NCI-H1105 treated with DMSO at 0.1 percent for 48 hours (cell line): ENCODE measurements at places on chromosomes 16 and 17.

DNA sequence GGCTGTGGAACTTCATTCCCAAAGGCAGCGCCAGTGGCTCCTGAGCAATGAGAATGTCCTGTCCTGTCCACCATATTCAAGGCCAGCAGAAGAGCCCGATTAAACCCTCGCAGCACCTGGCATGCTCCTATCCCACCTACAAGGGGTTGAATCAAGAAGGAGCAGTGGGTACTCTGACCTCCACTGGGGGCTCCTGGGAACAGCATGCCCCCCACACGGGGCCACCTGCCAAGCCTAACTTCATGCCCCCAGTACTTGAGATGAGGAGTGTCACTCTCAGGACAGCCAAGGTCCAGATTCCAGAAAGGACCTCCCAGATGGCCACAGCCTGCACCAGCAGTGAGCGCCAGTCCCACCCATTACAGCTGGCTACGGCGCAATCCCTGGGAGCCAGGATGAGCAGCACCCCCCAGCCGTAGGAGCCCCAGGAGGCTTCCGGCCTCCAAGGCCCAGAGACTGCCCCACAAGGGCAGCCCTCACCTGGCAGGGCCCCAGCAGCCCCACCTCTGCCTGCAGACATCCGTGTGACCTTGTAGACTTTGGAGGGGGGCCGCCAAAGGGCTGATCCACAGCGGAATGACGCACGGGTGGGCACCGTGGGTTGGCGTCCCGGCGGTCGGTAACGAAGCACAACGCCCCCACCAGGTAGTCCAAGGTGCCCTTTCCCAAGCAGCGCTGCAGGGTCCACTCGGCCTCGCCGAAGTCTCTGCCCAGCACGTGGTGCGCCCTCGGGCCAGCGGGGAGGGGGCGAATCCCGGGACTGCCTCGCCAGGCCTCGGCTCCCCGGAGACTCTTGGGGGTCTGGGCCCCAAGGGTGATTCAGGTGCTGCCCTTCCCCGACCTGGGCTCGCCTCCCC lies 1.0 kb upstream of the MPDU1 start:
- DNase-seq = peak; percentile 22

GRCh38 chr17:9671559-9671958 lies 26.2 kb downstream of the USP43 start:
- DNase-seq = no peak

DNA sequence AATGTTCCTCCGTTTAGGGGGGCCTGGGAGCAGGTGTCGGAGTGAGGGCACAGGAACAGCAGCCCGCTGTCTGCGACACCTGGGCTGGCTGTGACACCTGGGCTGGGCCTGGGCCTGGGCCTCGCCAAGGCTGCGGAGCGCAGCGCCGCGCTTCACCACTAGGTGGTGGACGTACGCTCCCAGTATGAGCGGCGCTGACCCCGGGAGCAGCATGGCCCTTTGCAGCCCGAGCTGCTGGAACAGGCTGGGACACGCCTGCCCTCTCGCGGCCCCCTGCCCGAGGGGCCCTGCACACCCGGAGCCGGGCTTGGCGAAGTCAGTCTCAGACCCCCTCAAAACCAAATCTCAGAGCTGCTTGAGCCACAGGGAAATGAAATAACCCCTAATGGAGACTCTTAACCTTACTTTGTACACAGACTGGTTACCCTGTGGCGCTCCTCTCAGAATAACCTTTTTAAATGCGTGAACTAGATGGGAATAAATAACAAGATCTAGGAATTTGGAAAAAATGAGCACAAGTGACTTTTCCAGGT lies 38.6 kb upstream of the FA2H start:
- DNase-seq = peak; percentile 70

DNA sequence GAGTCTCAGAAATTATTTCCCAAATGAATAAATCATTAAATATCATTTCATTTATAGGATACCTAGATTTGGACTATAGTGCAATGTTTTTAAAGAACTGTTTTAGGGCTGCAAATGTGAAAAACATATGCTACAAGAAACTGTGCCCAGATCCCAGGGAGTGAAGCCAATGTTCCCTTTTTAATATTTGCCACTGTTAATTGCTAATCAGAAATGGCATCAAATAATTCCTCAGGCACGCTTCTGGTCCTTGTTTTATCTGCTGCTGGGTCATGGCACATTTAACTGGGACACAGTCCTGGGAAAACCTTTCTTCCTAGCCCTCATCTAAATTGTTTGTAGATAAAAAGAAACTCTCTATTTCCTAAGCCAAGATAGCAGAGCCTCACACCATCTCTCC lies 79.3 kb upstream of the CNTNAP4 start:
- no peak for DNase-seq

GRCh38 chr17:79652999-79653643 lies 42.3 kb upstream of the RBFOX3 start:
- DNase-seq = no peak

- no peak for DNase-seq
These were observed 39.6 kb upstream of the DUSP14 start for GRCh38 chr17:37450112-37450511.

DNA sequence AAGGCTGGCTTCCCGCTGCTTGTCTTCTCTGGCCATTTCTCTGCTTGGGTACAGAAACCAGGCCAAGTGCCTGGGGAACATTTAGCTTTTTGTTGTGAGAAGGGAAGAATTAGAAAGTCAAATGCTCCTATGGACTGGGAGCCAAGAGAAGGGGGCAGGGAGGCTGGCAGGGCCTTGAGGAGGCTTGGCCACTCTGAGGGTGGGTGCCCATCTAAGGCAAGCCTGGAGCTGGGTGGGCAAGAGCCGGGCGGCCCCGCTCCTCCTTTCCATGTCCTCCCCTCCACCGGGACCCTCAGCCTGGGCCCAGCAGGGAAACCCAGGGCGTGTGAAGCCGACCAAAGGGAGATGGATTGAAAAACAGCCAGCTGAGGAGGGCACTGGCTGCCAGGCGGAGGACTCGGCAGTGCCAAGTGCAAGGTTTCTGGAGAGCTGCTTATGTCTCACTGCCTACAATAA lies 69.4 kb downstream of the NTN1 start:
- no peak for DNase-seq

DNA sequence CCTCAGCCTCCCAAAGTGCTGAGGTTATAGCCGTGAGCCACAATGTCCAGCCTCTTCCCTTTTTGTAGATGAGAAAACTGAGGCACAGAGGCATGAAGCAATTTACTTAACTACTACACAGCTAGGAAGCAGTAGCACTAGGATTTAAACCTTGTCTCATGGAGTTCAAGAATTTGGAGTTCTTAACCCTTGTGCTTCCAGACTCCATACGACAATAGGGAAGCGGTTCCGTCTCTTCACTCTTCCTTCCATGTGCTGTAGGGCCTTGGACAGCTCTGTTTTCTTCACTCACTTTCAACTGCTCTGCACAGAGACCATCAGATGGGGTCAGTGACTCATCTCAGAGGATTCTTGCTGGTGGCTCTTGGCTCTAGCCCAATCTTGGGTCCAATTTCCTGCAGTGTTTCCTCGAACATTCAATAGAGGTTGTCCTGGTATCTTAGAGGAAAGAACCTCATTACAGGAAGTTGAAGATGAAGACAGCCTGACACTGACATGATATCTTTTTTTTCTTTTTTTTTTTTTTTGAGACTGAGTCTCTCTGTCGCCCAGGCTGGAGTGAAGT lies 19.3 kb downstream of the ITGAL start:
- DNase-seq = no peak

DNA sequence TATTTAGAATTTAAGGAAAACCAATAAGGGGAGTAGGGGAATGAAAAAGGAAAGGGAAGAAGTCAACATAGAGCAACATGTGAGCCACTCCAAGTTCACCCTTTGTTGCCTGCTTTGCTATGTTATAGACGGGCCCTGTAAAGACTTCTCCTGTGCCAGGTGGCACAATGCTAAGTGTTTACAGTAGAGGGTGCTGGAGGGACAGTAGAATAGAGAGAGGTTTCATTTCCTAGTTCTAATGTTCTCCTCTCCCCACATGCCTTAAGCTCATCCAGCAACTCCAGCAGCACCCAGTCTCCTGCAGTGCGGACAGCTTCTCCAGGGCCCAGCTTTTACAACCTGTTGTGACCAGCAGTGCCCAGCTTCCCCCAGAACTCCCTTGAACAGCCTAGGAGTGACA lies 468.0 kb downstream of the HS3ST3B1 start:
- DNase-seq = no peak
